ENCODE measurements at places on chromosomes 6 and 20.

- DNase-seq, result no peak
Measured at GRCh38 chr6:37947468-37947867, 127.9 kb downstream of the ZFAND3 start.

- DNase-seq, result no peak
Measured at GRCh38 chr6:98848539-98849242, 14.3 kb downstream of the POU3F2 start.

GRCh38 chr6:135182071-135183001, 1.2 kb downstream of the MYB start:
- no peak for DNase-seq

DNA sequence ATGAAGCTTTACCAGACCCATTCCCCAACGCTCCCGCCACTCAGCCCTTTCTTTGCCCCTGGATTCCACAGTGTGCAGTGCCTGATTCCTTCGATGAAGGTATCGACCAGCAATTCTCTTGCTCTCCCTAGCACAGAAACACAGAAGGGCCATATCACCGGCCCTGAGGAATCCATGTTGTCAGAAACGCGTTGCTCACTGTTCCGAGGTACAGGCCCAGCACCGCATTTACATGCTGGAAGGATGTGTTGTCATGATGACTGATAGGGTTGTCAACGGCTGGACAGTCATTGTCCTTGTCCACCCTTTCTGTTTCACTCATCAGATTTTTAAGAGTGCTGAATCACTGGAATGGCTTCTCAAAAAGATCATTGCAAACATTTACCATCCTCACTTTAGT, 57.2 kb upstream of the GPR6 start:
- DNase-seq, result no peak

- DNase-seq, result no peak
Measured at GRCh38 chr20:13870170-13870748, 85.4 kb downstream of the NDUFAF5 start.

- no peak for DNase-seq
Measured at GRCh38 chr6:15266423-15266996, 20.6 kb downstream of the JARID2 start.

GRCh38 chr20:13205425-13205824, 15.6 kb upstream of the ISM1 start:
- DNase-seq, result no peak

DNA sequence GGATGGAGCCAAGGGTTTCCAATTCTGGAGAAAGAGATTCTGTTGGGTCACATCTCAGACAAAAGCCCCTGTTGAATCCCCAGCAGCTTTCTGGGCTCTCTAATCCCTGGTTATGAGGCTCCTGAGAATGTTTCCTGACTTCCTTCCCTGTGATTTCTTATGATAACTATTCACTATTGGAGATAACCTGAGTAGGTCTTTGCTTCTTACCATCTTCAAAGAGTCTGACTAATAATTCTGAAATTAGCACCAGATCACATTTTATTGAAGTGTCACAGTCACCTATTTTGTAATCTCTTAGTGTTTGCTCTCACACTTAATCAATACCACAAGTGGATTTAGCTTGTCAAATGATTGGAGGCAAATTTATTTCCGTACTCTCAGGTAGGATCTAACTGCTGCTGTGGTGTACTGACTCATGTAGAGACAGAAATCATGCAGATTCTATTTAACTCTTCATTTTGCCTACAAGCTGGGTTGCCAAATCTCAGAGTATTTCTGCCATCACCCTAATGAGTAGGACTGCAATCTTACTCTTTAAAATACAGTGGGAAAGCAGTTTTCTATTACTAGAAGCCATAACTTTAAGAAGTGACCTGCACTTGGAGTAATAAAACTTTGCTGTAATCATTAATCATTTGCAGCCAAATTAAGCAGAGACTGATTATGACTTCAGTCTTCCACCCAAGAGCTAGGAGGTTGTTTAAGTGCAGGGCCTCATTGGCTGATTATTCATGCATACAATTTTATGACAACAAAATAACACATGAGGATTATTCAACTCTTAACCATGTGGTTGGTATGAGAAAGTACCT, 422.1 kb downstream of the EPM2A start:
- no peak for DNase-seq

GRCh38 chr20:55936209-55936595, 69.1 kb downstream of the CBLN4 start:
- DNase-seq, result no peak

GRCh38 chr6:30463242-30463641, 26.1 kb upstream of the HLA-E start:
- DNase-seq, result no peak

GRCh38 chr6:13355043-13355945, 27.0 kb upstream of the TBC1D7 start:
- DNase-seq, result no peak

DNA sequence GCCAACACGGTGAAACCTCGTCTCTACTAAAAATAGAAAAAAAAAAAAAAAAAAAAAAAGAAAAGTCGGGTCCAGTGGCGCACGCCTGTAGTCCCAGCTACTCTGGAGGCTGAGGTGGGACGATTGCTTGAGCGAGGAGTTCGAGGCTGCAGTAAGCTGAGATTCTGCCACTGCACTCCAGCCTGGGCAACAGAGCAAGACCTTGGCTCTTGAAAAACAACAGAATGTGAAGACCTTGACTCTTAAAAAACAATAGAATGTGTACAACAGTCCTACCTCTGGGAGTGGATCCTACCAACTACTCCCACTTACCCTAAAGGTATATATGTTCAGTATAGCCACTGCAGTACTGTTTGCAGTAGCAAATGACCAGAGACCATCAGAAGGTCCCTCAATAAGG, 15.1 kb downstream of the KIF3B start:
- no peak for DNase-seq

- DNase-seq, result no peak
Measured at GRCh38 chr6:144305985-144306384, 20.9 kb downstream of the UTRN start.

- no peak for DNase-seq
Measured at GRCh38 chr6:4620284-4621151, 155.7 kb upstream of the CDYL start.

DNA sequence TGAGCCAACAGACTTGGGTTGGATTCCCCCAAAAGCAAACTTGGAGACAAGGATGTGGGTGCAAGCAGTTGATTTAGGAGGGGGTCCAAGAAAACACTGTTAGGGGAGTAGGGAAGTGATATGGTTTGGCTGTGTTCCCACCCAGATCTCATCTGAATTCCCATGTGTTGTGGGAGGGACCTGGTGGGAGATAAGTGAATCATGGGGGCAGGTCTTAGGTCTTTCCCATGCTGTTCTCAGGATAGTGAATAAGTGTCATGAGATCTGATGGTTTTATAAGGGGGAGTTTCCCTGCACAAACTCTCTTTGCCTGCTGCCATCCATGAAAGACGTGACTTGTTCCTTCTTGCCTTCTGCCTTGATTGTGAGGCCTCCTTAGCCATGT, 542.6 kb downstream of the DHX35 start:
- no peak for DNase-seq

DNA sequence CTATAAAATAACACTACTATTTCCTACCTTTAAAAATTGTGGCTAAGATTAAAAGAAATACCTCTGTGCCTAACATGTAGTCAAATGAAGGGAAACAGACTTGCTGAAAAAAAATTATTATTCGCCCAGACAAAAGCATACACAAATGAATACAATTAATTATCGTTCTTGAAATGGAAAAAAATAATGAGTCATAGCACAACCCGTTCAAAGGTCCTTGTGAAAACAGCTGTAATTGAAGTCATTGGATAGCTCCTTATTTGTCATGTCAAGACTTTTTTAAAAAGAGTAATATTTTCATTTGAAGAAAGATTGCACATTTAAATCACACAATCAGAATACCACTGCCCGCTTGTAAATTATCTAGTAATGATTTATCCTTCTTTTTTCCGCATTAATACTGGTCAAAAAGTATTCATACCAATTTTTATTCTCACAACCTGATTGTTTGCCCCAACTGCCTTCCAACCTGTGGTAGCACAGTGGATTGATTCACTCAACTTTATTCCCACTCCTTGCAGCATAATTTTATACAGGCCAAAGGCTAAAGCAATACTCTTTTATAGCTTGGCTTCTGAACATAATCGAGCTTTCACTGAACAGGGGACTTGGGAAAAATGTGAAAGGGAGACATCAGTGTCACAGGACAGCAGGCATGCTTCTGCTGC, 655.2 kb upstream of the MAP3K7 start:
- no peak for DNase-seq

GRCh38 chr20:3652221-3652620, 11.0 kb downstream of the GFRA4 start:
- DNase-seq, result no peak

- no peak for DNase-seq
Measured at GRCh38 chr6:111653434-111653833, 47.8 kb upstream of the TRAF3IP2 start.

DNA sequence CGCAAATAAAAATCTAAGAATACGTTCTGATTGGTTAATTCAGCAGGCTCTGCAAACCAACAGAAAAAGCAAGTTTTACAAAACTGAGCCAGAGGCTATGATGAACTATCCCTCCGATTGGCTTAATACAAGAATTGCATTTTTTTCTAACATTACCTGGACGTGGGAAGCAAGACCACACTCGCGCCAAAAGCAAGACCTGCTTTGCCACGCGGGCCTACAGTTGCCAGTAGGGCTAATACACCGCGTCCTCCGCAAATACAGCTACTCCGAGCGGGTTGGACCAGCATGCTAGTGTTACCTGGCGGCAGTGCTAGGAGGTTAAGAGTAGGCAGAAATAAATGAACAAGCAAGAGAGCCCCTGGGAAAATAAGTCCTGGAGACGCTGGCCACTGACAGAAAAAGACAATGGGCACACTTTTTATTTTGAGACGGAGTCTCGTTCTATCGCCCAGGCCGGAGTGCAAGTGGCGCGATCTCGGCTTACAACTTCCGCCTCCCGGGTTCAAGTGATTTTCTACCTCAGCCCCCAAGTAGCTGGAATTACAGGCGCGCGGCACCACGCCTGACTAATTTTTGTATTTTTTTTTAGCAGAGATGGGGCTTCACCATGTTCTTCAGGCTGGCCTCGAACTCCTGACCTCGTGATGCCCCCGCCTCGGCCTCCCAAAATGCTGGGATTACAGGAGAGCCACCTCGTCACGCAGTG, 131.9 kb upstream of the BTN3A2 start:
- DNase-seq, result no peak

- no peak for DNase-seq
Measured at GRCh38 chr20:33167859-33168258, at the start of gene BPIFA2. BPIFA2 (plus strand) TSS chr20:33168159; CDS start chr20:33169146, 987 bp downstream.

DNA sequence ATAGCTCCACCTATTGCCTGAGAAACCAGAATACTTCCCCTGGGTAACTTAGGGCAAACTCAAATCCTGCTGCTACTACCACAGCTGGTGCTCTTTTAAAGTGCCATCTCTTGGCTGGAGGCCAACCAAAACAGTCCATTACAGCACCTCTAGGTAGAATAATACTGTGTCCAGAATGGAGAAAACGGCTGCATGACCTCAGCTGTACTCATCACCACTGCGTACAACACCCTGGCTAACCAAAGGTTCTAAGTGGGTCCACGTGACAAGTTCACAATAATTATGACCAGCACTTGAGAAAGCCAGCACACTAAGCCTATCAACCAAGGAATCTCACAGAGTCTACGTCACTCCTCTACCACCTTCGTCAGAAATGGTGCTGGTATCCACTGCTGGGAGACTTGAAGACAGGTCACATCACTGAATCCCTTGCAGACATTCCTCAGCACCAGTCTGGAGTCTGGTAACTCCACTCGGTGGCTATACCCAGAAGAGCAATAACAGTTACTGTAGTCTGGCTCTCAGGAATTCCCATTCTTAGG, 40.9 kb upstream of the PKIB start:
- DNase-seq, result no peak

DNA sequence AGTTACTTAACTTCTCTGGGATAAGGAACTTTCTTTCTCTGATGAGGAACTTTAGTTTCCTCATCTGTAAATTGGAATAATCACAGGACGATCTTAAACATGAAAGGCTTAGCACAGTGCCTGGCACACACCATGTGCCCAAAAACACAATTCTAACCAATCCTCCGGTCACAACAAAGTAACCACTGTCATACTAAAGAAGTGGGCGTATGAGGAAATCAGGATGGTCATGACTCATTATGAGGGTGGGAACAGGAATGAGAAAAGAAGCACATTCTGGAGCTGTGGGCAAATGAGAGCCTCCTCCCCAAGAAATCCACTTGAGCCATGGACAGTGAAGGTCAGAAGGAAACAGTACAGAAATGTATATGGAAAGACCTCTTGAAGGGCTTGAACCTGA, 82.9 kb downstream of the LRFN2 start:
- DNase-seq, result no peak

- no peak for DNase-seq
Measured at GRCh38 chr6:120103618-120104017, 754.1 kb upstream of the MAN1A1 start.

DNA sequence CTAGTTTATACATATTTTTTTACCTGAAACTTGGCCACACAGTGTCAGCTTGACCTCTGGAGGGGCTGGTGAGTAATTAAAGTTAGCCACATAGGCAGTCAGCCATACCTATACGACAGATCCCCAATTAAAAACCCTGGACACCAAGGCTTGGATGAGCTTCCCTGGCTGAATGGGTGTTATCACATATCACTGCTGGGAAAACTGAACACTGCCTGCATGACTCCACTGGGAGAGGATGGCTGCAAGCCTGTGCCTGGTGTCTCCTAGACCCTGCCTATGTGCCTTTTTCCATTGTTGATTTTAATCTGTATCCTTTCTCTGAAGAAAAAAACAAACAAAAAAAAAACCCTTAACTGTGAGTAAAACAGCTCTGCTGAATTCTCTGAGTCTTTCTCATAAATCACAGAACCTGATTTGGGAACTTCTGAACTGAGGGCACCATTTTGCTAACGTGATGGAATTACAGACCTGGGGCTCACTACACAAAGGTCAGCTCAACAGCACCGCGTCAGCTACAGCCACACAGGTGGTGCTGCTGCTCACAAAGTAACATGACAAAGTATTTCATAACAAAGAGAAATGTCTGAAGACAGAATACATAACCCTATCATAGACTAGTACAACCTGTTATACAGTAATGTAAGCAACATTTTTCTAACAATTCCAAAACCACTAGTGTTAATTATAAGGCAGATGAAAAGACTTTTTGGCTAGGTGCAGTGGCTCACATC, 97.0 kb downstream of the SLC23A2 start:
- DNase-seq, result no peak

- no peak for DNase-seq
Measured at GRCh38 chr6:58290177-58290576, 972.7 kb downstream of the PRIM2 start.

DNA sequence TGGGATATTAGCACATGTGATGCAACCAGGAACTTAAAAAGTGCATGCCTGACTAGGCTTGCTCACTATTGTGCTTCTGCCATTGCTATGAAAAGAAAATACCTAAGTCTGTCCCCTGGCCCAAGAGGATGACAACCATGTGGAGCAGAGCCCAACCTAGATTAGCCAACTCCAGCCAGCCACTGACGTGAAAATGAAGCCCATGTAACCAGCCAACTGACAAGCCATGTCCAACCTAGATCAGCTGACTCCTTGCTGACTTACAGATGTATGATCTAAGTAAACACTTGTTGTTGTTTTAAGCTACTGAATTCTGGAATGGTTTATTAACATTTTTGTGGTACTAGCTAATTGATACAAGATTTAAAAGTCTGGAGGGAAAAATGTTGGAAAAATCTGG, 47.5 kb downstream of the PIGU start:
- DNase-seq, result no peak

Measured in nucleus accumbens (tissue), 56 donors.